Left ventricle myocardium inferior (tissue), 1 donor: ENCODE measurements at places on chromosomes 13 and 19. TPM values are rescaled to one million over a fixed set of nuclear protein-coding genes. Genes with fewer than 3 reads are reported as not detected.

DNA sequence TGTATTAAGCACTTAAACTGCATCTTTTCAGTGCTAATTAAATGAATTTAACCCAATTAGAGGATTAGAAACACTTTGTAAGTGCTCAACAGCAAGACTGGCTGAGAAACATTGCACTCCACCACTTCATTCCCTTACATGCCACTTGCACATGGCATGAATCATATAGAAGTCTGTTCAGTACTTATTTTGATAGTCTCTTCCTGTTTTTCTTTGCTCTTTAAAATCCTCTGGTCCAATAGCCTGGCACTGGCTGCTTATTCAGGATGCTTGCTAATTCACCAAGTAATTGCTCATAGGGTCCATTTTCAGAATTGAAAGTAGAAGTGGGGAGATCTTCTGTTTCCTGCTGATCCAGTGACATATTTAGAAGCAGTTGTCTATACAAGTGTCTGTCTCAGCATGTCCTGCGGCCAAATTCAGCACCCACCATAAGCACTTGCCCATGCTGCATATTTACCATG, 900.1 kb downstream of the PCDH9 start:
- DNase-seq: no peak
- H3K27ac ChIP-seq: no peak overlapping the region
- no peaks in the 10 kb centered on the region for H3K27me3 ChIP-seq
- H3K4me3 ChIP-seq: no peak overlapping the region
- H3K4me1 ChIP-seq: no peaks in the 10 kb centered on the region

The METTL21C gene
- total RNA-seq: not detected

GRCh38 chr19:20371911-20372310, 193.7 kb downstream of the ZNF737 start:
- no peaks in the 10 kb centered on the region for H3K4me1 ChIP-seq
- H3K36me3 ChIP-seq: no peaks in the 10 kb centered on the region
- DNase-seq: no peak
- no peak overlapping the region for H3K27ac ChIP-seq

GRCh38 chr13:79932556-79932955, 408.4 kb downstream of the SPRY2 start:
- no peak for DNase-seq
- no peaks in the 10 kb centered on the region for H3K4me1 ChIP-seq
- H3K27me3 ChIP-seq: no peaks in the 10 kb centered on the region
- no peak overlapping the region for H3K27ac ChIP-seq

DNA sequence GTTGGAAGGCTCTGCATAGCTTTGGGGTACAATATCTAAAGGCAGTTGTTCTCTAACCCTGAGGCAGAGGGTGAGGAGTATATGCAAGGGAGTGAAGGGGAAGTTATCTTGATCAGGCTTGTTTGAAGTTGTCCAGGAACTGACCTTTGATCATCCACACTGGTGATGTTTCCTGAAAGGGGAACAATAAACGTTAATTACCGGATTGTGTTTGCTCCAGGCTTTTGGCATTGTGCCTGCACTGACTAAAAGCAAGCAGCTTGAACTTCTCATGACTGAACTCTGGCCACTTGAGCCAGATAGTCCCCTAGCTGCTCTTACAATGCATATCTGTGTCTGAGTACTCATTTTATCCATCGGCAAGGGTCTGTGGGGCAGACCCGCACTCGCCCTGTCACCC, 27.0 kb upstream of the ZNF726 start:
- no peaks in the 10 kb centered on the region for H3K36me3 ChIP-seq
- peaks cover 3% of the 10 kb centered on the region for H3K27me3 ChIP-seq
- H3K4me3 ChIP-seq: no peak overlapping the region
- no peaks in the 10 kb centered on the region for H3K4me1 ChIP-seq

The ATP8A2 gene
- total RNA-seq: 0.27 TPM
